MCF 10A (cell line): ENCODE measurements at places on chromosomes 12 and 14. TPM values are rescaled to one million over a fixed set of nuclear protein-coding genes. Genes with fewer than 3 reads are reported as not detected.

- no peak overlapping the region for H3K4me3 ChIP-seq
- DNase-seq, result no peak
- H3K27me3 ChIP-seq, result no peaks in the 10 kb centered on the region
- peaks cover 10% of the 10 kb centered on the region for H3K4me1 ChIP-seq
- H3K36me3 ChIP-seq, result no peaks in the 10 kb centered on the region
Measured at GRCh38 chr14:100473249-100473648, 114.0 kb downstream of the BEGAIN start.

GRCh38 chr14:95235351-95235750 lies 78.0 kb upstream of the DICER1 start:
- H3K36me3 ChIP-seq, result peaks cover 4% of the 10 kb centered on the region
- no peak overlapping the region for H3K4me3 ChIP-seq
- H3K4me1 ChIP-seq, result peaks cover 12% of the 10 kb centered on the region
- no peak overlapping the region for H3K27ac ChIP-seq
- no peak for DNase-seq
- no peaks in the 10 kb centered on the region for H3K27me3 ChIP-seq

GRCh38 chr14:24296341-24297157 lies 3.0 kb downstream of the DHRS1 start:
- peaks cover 61% of the 10 kb centered on the region for H3K36me3 ChIP-seq
- no peaks in the 10 kb centered on the region for H3K27me3 ChIP-seq
- H3K4me3 ChIP-seq, result peak overlapping the region; percentile 46
- peak overlapping the region; percentile 11 for H3K27ac ChIP-seq
- peaks cover 33% of the 10 kb centered on the region for H3K4me1 ChIP-seq
- peak; percentile 93 for DNase-seq

DNA sequence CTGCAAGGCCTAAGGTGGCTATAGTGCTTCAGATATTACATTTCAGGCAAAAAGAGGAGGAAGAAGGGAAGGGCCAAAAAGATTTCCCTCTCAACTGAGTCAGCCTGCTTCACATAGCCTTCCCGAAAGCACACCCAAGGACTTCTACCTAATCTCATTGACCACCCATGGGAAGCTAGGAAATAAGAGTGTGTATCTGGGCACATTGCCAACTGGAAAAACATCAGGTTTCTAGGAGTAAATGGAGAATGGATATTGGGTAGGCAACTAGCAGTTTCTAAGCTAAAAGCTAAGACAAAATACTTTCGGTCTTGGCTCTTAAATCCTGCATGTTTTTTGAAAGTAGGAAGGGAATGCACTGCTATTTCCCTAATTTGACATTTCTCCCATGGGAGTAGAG lies 221.7 kb upstream of the GRIP1 start:
- H3K27ac ChIP-seq, result no peak overlapping the region
- DNase-seq, result peak; percentile 16
- no peaks in the 10 kb centered on the region for H3K36me3 ChIP-seq
- no peak overlapping the region for H3K4me3 ChIP-seq
- peaks cover 10% of the 10 kb centered on the region for H3K4me1 ChIP-seq

- H3K27ac ChIP-seq, result peak overlapping the region; percentile 12
- H3K36me3 ChIP-seq, result peaks cover 83% of the 10 kb centered on the region
- peak overlapping the region; percentile 92 for H3K4me3 ChIP-seq
- H3K4me1 ChIP-seq, result peaks cover 30% of the 10 kb centered on the region
- no peaks in the 10 kb centered on the region for H3K27me3 ChIP-seq
Measured at GRCh38 chr12:53454707-53455106, 2.8 kb downstream of the PCBP2 start.

- DNase-seq, result no peak
- H3K4me3 ChIP-seq, result no peak overlapping the region
- no peaks in the 10 kb centered on the region for H3K4me1 ChIP-seq
- H3K36me3 ChIP-seq, result no peaks in the 10 kb centered on the region
Measured at GRCh38 chr12:110794623-110795280, 52.0 kb upstream of the CCDC63 start.

GRCh38 chr14:105918496-105919262 lies 392.3 kb downstream of the TMEM121 start:
- no peaks in the 10 kb centered on the region for H3K36me3 ChIP-seq
- no peak overlapping the region for H3K4me3 ChIP-seq
- H3K27ac ChIP-seq, result no peak overlapping the region

GRCh38 chr14:72788255-72788654 lies 105.6 kb downstream of the DPF3 start:
- no peak overlapping the region for H3K27ac ChIP-seq
- H3K27me3 ChIP-seq, result no peaks in the 10 kb centered on the region
- no peak overlapping the region for H3K4me3 ChIP-seq
- H3K36me3 ChIP-seq, result peaks cover 5% of the 10 kb centered on the region
- DNase-seq, result no peak
- no peaks in the 10 kb centered on the region for H3K4me1 ChIP-seq

- DNase-seq, result peak; percentile 15
- H3K4me1 ChIP-seq, result peaks cover 41% of the 10 kb centered on the region
- no peak overlapping the region for H3K4me3 ChIP-seq
- no peaks in the 10 kb centered on the region for H3K36me3 ChIP-seq
- no peak overlapping the region for H3K27ac ChIP-seq
Measured at GRCh38 chr12:27864521-27864920, 84.5 kb upstream of the MANSC4 start.

GRCh38 chr12:42893803-42894202 lies 304.3 kb upstream of the PRICKLE1 start:
- H3K36me3 ChIP-seq, result no peaks in the 10 kb centered on the region
- no peak overlapping the region for H3K27ac ChIP-seq
- no peak for DNase-seq
- no peaks in the 10 kb centered on the region for H3K4me1 ChIP-seq

EIF2S3B gene
- total RNA-seq, result 7.9 and 9.3 TPM in 2 replicates

SERPINA12 gene
- total RNA-seq, result not detected in 2 replicates

GPR65 gene
- total RNA-seq, result not detected in 2 replicates

PTGDR gene
- total RNA-seq, result not detected in 2 replicates
